ENCODE measurements at places on chromosomes 13 and 19.
A peak's percentile ranks its signal among the peaks of the same experiment; 100 is the strongest.

DNA sequence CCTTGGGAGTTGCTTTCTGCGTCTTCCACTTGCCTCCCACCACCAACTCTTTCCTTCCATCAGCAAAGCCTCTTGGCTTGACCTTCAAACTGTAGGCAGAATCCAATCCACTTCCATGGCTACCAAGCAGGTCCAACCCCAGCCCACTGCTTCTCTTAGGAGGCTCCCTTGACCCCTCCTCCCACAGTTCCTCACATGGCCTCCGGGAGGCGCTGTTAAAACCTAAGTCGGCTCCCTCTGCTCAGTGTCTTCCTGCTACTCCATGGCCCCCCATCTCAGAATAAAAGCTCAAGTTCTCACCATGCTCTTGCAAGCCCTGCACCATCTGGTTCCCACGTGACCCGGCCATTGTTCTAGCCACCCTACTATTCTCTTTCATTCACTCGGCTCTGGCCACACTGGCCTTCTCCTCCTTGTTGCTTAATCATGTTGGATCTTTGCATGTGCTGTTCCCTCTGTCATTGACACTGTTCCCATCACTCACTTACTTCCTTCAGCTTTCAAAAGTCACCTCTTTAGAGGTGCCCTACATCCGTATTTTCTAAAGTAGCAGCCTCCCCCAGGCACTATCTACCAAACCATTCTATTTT is 7.5 kb downstream of the IZUMO2 start:
- no peak for DNase-seq

DNA sequence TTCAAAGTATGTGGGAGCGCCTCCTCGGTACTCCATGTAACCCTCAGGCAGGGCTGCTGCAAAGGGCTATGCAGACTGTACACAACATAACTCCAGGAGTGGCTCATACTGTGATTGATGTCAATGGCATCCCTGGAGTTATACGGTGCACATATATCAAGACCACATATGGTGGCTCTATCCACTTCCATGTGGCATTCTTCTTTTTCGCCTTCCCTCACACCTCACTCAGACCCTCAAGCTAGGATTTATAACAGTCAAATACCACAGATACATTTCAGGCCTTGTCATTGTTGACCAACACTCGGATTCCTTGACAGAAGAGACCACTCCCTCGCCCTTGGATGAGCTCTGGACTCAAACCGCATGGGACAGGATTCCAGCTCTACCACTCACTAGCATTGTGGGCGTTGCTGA is 11.3 kb upstream of the UBL3 start:
- DNase-seq, result no peak

DNA sequence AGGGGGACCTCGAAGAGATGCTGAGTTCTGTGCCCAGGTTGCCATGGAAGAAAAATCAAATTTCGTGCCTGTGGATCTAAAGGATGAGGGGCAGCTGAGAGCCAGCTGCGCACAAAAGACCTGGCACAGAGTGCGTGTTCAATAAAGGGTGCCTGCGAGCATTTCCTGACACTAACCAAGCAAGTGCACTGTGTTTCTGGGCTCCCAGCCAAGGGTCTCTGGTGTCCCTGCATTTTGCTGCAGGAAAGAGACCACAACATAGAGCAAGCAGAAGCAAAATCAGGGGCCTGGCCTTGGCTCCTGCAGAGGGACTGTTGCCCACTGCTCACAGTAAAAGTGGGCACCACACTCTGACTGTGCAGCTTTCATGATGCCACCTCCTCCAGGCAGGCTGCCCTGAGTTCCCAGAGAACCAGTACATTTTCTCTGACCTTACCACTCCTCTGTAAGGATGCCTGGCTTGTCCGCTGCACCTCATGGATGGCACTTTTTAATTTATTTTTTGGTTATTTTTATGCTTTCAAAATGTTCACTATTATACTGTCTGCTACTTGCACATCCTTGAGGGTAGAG is 70.8 kb upstream of the GPR12 start:
- no peak for DNase-seq

GRCh38 chr19:30648866-30649862 is 277.0 kb downstream of the ZNF536 start:
- no peak for DNase-seq

DNA sequence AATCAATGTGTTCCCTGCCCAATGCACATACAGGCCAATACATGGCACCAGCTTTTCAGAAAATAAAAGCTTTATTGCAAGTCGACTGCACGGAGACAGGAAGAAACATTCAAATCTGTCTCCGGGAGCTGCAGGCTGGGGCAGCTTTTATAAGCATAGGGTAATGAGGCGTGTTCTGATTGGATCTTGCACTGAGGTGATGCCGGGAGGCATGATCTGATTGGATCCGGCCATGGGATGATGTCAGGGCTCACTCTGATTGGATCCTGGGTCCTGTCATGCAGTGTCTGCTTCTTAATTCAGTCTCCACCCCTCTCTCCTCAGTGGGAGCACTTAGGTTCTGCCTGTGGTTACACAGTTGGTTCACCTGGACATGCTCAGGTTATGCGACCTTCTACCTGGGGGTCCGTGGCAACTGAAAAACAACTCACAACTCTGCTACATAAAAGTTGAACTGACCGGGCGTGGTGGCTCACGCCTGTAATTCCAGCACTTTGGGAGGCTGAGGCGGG is 11.8 kb upstream of the FBN3 start:
- DNase-seq, result no peak

DNA sequence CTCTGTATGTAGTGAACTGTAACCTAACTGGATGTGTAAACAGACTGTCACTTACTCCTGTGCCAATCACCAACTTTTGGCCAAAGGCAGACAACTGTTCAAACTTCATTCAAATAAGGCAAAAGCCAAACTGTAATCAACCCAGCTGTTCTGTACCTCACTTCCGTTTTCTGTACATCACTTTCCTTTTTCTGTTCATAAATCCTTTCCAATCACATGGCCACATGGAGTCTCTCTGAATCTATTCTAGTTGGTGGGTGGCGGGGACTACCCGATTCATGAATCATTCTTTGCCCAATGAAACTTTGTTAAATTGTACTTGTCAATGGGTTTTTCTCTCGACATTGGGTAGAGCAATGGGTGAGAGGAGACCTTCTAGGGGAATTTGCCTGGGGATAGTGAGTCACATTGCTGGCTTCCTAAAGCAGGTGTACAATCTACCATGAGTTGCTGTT is 178.3 kb upstream of the RFC3 start:
- DNase-seq, result no peak

- DNase-seq, result peak; percentile 79
Observed at GRCh38 chr13:19181621-19182485, at the start of gene TUBA3C. Gene TUBA3C, minus strand, starts transcription at chr13:19181824. Its CDS starts 77 bp downstream, at chr13:19181747.

DNA sequence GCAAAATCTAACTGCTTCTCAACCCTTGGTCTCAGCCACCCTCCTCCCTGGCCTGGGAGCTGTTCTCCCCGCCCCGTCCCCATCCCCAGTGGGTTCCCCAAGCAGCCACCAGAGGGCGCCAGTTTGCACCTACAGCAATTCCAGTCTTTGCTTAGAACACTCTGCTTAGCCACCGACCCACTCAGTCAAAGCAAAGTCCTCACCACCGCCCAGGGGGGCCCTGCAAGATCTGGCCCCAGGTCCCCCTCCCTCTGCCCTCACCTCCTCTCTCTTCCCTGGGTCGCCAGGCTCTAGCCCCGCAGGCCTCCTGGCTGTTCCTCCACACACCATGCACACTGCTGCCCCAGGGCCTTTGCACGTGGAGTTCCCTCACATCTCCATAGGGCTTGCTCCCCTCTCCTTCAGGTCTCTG is 12.4 kb downstream of the TMEM143 start:
- no peak for DNase-seq

- DNase-seq, result no peak
Observed at GRCh38 chr19:35031072-35031881, 1.0 kb downstream of the SCN1B start.

- no peak for DNase-seq
Observed at GRCh38 chr13:36766295-36766694, 52.7 kb upstream of the RFXAP start.

GRCh38 chr13:98478189-98479129 is 98.4 kb downstream of the STK24 start:
- DNase-seq, result no peak

DNA sequence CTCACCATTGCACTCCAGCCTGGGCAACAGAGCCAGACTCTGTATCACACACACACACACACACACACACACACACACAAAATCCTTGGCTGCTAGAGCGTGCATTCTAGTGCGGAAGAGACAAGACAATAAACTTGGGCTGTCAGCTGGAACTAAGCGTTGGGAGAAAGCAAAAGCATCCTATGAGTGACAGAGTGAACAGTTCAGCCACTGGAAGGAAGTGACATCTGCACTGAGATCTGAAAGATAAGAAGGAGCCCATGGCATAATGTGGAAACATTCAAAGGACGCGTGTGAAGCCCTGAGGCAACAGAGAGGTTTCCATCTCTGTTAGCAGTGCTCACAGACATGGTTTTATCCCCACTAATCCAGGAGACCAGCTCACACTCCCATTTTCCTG is 3.5 kb upstream of the SLC1A5 start:
- no peak for DNase-seq

DNA sequence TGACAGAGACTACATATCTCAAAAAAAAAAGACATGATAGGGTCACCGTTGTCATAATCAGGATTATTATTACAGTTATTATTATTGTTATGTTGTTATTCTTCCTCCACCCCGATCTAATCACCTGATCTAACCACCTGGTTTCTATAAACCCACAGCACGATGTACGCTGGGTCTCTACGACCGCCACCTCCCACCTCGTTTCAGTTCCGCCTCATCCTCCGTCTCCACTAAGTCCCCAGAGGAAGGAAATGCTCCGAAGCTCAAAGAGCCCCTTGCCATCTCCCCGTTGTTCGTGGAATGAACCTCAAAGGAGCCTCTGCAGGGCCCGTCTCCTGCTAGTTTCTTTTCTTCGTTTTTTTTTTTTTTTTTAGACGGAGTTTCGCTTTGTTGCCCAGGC is 15.9 kb upstream of the MEIS3 start:
- DNase-seq, result no peak

Data from esophagus muscularis mucosa (tissue), 4 donors.